ENCODE measurements at places on chromosomes 2 and 18.

DNA sequence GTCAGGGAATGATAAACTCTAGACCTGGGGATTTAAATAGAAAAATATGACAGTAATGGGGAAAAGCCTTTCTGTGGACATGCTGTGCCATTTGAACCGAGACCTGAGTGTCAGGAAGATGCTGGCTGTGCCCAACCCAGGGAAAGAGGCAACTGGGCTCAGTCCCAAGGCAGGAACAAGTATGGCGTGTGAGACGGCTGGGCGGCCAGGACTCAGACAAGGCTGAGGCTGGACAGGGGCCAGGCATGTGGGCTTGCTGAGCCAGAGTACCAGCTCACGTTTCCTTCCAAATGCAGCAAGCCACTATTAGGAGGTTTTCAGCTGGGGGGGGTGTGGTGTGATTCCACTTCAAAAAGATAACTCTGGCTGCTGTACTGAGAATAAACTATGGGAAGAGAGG, 92.4 kb downstream of the INPP5D start:
- no peak for DNase-seq

DNA sequence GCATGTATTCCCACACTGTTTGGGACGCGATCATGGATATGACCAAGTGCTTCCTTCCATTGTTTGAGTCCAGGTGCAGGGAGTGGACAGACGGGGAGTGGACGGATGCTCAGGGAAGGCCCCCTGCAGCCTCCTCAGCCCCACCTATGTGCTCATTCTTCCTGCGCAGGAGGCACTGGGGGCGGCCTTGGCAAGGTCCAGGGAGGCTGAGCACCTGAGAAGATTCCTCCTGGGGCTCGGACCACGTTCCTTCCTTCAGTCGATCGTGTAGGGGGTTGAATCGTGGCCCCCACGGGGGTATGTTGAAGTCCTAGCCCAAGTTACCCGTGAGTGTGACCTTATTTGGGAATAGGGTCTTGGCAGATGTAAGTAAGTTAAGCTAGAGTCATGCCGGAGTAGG, 60.4 kb downstream of the ASB1 start:
- no peak for DNase-seq

DNA sequence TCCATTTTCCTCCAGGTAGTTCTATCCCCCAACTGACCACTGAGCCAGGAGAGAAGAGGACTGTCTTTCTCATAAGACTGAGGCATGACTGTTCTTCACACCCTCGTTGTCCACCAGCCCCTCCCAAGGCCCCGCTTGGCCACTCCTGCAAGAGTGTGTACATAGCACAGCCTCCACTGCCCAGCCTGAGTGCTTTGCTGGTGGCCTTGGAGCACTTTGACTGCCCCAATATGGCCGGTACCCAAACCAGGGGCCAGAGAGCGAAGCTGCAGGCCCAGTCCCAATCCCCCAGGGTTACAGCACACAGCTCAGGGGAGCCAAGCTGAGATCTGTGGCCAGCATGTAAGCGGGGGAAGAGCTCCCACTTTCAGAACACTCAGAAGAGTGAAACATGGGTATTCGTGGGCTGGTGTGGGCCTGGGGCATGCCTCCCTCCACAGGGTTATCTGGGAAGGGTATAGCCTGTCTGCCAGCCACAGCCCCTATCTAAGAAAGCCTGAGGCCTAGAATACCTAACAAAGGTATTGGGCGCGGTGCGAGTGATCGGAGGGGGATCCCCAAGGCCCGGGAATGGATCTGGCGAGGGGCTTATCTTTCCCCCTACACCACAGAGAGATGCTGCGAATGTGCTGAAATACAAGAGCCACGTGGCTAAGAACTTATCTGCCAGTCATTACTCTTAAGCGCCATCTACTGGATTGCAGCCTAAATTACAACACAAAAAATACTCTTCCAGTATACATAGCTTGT, 163.8 kb downstream of the WDPCP start:
- DNase-seq, result peak; percentile 2

DNA sequence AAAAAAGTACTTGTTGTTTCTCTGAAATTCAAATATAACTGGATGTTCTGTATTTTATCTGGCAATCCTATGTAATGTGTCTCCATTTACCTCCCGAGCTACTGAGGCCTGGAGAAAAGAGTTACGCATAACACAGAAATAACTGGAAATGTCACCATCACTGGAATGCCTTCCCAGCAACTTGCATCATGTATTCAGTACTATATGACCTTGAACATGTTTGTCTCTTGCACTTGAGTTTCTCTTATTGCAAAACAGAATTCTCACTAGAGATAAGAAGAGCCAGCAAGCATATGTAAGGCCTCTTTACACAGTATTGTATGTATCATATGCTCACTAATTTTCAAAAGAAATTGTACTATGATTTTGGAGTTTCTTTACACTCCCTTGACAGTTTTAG, 99.6 kb upstream of the CTAGE1 start:
- no peak for DNase-seq

GRCh38 chr2:70615222-70615621, 61.6 kb upstream of the TGFA start:
- no peak for DNase-seq

- DNase-seq, result no peak
Observed at GRCh38 chr2:134586326-134586965, 132.4 kb downstream of the TMEM163 start.

DNA sequence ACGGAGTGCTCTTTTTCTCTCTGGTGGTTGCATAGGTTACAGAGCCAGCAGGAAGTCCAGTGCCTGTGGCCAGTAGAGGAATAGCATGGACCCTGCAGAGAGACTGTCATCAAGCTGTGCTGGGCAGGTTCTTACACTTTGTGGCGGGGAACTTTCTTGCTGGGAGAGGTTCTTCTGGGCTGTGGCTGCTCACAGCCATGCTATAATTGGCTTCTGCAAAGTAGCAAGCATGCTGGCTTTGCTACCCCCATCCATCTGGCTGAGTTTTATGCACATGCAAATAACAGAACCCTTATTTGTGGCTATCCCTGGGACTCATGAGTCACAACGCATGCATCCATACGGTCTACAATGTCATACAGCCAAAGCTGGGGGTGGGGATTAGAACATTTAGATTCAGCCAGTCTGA, 68.9 kb downstream of the PLCL1 start:
- DNase-seq, result no peak

GRCh38 chr2:133588144-133588543, 19.9 kb upstream of the NCKAP5 start:
- DNase-seq, result no peak

DNA sequence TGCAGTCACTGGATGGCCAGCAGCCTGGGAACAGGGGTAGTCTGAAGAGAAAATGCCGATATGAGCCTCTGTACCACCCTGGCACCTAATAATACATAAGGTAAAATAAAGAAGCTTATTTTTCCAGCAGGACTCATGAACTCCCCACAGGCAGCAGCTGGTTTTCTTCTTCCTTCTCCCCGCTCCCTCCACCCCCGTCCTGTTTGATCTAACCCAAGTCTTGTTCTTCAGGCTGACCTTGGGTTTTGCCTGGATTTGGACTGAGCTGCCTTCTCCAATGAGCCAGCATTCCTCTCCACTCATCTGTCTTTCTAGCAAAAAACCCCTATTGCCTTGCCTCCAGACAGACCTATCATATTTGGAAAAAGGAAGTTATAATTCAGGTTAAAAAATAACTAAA, 111.8 kb downstream of the CELF4 start:
- DNase-seq, result no peak

- no peak for DNase-seq
Observed at GRCh38 chr18:31773774-31774476, 13.2 kb upstream of the SLC25A52 start.

GRCh38 chr18:61842146-61842545, 50.7 kb downstream of the RNF152 start:
- no peak for DNase-seq

DNA sequence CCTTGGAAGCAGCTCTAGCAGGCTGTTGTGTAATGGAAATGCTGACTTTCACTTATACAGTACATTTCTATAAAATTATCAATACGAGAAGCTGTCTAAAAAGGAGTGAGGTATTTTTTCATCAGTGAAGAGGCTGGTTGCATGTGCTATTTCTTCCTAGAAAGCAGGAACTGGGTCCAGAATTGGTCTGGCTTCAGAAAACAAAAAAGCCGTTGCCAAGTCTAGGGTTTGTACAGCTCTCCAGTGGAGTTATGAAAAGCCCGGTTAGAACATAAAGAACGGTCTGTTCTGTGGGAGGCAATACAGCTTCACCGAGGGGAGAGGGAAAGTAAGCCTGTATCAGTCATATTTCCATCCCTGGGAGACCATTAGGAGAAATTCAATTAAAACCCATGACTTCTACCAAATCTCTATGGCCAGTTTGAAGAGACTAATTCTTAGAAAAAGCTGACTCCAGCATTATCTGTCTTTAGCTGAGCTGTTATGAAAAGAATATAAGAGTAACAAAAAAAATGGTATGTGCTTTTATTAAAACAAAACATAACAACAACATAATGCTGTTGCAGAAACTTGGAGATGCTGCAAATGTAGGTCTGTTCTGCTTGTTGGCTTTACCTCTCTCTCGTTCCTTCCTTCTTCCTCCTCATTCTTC, 217.0 kb downstream of the CMPK2 start:
- DNase-seq, result no peak

GRCh38 chr18:73739098-73739497, 408.5 kb downstream of the FBXO15 start:
- no peak for DNase-seq

- DNase-seq, result no peak
Observed at GRCh38 chr2:47437287-47437686, 34.3 kb downstream of the MSH2 start.

- DNase-seq, result no peak
Observed at GRCh38 chr2:122703676-122704075, 948.2 kb downstream of the TSN start.

DNA sequence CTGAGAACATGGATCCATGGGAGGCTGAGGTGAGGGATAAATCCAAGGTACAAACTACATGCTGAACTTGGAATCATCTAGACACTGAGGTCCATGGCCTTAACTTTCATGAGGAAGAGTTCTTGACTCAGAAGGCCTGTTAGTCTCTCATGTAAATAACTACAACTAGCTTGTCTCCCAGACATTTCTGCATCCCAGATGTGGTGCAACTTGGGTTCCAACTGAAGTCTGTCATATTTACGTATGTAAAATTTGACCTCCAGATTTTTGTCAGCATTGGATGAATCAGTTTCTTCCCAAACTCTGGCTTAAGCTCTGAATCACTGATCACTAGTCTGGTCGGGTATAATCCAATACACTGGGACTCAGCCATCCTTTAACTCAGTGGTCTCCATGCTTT, 306.9 kb downstream of the PDE11A start:
- DNase-seq, result no peak

GRCh38 chr18:25639596-25639995, 287.6 kb upstream of the ZNF521 start:
- DNase-seq, result no peak

- DNase-seq, result no peak
Observed at GRCh38 chr2:165818920-165819319, 24.9 kb upstream of the GALNT3 start.

DNA sequence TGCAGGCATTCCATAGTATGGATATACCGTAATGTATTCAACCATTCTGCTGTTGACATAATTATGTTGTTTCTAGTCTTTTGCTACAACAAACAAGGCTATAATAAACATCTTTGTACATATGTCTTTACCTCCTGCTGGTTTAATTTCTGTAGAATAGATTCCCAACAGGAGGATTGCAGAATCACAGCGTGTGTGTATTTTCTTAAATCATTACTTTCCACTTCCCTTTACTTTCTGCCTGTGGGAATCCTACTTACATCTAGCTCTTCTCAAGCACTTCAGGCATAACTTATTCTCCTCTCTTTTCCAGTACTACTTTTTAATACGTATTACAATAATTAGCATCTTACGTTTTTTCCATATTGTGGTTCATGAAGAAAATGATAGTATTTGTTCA, 13.0 kb upstream of the RIOK3 start:
- no peak for DNase-seq

- peak; percentile 3 for DNase-seq
Observed at GRCh38 chr2:232632904-232633412, 446 bp upstream of the EFHD1 start.

DNA sequence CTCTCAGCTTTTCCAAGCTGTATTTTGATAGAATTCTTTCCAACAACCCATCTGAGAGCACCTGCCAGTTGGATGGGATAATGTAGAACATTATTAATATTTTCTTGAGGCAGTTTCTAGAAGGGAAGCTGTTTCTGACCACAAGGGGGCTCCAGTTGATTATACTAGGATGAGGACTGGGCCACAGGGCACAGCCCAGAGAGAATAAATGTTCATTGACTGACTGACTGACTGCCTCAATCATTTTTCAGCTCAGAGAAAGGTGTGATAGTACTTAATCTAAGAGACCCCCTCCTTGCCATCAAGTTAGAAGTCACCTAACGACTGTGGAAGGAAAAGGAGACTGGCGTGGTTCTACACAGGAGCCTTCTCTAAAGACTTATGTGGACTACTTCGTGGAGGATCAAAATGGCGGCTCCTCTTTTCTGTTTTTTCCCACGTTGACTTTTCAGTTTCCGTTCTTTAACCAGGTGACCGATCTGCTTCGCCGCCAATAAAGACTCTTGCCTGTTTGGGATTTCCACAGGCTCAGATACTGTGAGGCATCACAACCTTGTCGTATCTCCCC, 31.9 kb upstream of the CREG2 start:
- DNase-seq, result peak; percentile 51

DNA sequence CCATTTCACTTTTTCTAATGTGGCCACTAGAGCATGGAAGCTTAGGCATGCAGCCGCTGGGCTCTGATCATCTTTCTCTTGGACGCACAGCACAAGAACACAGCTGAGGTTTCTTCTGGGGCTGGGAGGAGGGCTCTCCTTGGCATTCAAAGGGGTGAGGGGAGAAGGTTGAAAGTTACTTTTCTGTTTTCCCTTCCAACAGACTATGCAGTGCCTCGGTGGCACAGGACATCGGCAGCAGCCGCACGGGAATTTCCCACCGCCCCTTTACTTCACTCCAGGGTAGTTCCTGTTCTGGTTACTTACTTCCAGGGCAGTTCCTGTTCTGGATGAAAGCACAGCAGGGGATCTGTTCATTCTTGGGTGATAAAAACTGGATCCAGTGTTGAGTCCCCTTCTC, 18.9 kb upstream of the MAL start:
- no peak for DNase-seq

- no peak for DNase-seq
Observed at GRCh38 chr2:40403233-40403836, 48.6 kb downstream of the SLC8A1 start.

GRCh38 chr2:68292108-68292710, 27.5 kb downstream of the CNRIP1 start:
- peak; percentile 9 for DNase-seq

DNA sequence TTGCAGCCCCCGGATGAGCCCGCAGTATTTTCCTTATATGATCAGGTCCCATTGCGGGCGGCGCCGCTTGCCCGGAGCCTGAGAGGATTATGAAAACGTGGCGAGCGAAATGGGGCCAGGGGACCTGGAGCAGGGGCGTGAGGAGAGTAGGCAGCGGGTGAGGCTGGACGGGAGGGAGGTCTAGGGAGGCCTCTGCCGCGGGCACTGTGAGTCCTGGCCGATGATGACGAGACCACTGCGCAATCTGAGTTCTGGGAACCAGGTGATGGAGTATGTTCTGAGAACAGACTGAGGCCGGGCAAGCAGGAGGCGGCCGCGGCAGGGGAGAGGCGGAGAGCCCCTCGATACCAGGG, 790 bp upstream of the ACAA2 start:
- DNase-seq, result peak; percentile 63
